Caki2 (cell line): ENCODE measurements at places on chromosomes 4 and X. TPM values are rescaled to one million over a fixed set of nuclear protein-coding genes. Genes with fewer than 3 reads are reported as not detected.

GRCh38 chr4:68655764-68656444, 14.5 kb downstream of the UGT2B15 start:
- DNase-seq = peak; percentile 82

Gene AGTR2
- total RNA-seq = not detected in 2 replicates

DNA sequence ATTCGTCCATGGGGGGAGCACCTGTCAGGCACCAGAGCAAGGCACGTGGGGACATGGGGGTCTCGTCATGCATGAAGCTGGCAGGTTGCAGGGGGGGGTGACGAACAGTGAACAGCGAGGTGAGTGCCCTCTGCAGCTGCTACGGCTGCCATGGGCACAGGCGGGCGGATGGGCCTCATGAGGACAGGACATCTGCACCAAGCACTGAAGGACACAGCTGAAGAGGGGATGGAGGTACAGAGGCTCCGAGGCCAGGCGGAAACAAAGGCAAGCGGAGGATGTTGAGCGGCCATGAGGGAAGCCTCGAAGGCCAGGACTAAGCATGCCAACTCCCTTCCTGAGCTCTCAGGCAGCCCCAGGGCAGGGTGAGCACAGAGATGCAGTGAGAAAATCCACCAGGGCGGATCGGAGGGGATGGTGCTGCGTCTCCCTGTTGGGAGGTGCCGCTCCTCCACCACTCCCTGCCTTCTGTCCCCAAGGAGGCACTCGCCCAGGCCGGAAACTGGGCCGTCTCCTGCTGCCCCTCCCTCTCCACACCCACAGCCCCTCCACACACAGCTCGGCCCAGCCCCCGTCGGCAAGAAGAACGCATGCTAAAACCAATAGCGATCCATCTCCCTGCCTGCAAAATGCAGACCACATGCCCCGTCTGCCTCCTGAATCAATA, 24.6 kb downstream of the ABLIM2 start:
- DNase-seq = no peak

Gene GLOD5
- total RNA-seq = not detected in 2 replicates

GRCh38 chrX:24999511-24999910, 16.3 kb downstream of the ARX start:
- no peak for DNase-seq

Gene FGF2
- total RNA-seq = 26.6 and 27.7 TPM in 2 replicates
